ENCODE measurements at places on chromosomes 6 and 20.

DNA sequence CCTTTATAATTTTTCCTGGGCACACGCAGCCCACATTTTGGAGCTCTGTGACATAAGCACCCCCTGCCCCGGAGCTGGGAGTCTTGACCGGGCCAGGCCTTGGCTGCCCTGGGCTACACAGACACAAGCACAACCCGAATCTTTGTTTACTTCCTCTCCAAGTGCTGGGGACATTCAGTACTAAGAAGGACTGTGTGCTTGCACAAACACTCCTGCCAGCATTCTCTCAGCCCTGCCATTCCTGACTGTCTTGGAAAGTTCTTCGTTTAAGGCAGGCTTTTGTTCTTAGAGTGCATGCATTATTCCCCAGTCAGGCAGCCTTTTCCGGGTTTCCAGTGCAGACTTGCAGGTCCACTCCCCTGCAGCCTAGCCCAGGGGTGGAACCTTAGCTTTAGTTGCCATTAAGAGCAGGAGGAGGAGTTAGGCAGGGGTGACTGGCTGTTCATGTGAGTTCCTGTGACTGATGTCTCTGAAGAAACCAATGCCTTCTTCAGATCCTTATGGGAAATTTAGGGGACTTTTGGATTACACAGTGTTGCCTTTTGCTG is 28.6 kb downstream of the FOXO3 start:
- no peak for DNase-seq

DNA sequence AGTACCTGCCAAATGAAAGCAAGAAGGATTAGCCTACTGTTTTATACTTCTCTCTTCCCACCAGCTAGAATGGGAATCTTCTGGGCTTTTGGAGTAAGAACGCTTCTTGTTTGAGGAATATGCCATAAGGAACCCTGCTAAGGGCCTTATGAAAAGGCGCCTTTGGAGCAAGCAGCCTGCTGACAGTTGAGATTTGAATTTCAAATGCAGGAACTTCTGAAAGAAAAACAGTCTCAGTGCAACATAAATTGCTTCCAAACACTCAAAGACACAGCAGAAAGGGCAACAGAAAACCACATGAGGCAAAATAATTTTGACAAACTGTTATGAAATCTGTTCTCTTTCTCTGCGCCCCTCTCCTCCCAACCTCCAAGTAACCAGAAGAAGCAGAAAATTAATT is 149.4 kb upstream of the B3GAT2 start:
- no peak for DNase-seq

DNA sequence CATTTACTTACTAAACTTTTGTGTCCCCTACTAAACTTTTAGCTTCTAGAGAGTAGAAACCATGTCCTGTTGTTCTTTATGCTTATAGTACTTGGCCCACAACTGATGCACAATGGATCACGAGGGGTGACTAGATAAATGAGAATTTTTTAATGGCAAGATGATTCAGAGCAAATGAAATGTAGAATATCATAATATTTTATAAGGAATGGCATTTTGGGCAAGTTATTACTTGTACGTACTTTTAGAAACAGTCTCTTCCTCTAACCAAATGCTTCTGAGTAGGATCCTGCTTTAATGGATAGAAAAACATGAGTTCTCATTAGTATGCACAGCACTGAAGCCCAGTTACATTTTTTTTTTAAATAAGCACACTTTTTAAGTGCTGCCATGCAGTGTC is 336.3 kb downstream of the NRN1 start:
- no peak for DNase-seq

DNA sequence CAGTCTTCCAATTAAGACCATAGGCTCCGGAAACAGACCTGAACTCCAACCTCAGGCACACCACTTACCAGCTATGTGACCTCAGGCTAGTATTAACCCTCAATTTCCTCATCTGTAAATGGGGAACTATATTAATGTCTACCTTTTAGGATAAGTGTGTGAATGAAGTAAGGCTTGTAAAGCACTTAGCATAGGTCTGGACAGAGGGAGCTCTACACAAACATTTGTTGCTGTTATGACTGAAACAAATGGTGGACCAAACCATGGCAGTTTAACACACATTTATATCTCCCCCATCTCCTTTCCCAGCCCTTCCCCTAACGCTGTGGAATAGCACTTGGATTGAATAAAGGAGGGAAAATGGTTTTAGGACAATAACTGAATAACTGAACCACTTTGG is 48.7 kb downstream of the TSHZ2 start:
- no peak for DNase-seq

DNA sequence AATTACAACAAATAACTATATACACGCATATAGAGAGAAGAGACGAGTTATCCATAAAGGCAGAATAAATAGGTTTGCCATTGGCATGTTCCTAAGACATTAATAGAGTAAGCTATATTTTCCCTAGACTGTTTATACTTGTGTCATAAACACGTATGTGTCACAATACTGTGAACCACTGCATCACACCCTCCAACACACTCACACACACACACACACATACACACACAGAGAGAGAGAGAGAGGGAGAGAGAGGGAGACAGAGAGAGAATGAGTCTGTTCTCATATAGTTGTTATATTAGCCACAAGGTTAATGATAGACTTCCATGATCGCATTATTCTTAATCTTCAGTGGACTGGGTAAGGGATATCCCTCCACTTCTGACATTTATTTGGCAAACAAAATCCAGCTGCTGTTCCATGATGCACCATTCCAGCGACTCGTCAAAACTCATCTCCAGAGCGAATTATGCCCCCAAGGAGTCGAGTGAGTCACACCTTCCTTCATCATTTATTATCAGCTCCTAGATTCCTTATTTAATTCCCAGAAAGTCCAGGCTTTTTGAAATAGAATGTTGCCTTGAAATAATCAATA is 82.8 kb upstream of the HIVEP1 start:
- DNase-seq: no peak

GRCh38 chr6:13278164-13278563 is 50.2 kb downstream of the TBC1D7 start:
- DNase-seq: peak; percentile 15

- no peak for DNase-seq
Measured at GRCh38 chr6:116180375-116180774, 54.4 kb upstream of the COL10A1 start.
